ENCODE measurements at places on chromosomes 1 and 21.
A peak's percentile ranks its signal among the peaks of the same experiment; 100 is the strongest.

- DNase-seq: no peak
Measured at GRCh38 chr21:43815107-43815613, 25.8 kb downstream of the RRP1 start.

GRCh38 chr1:192869308-192869940, 60.6 kb downstream of the RGS2 start:
- no peak for DNase-seq

GRCh38 chr1:111323231-111323630, 32.6 kb downstream of the CHIA start:
- no peak for DNase-seq

DNA sequence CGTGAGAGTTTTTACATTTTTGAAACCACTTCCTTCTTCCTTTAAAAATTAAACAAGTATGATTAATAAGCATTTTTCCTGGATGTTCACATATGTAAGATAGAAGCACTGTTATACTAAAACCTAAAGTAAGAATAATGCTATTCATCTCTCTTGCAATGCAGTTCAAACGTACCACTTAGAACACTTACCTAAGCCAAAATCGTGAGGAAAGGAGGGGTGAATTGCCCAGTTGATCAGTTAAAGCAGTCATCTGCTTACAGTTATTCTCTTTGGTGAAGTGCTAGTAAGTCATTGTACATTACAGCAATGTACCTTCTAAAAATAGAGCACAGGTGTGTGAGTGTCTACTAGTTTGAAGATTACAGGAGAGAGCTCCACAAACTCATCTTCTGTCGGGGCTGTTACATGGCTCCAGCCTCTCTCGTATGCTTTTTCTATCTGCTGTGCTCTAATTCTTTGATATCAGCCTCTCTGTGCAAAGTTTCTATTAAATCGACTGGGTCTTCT, 3.4 kb downstream of the NCAM2 start:
- no peak for DNase-seq

GRCh38 chr1:116458695-116459094, 85.7 kb downstream of the ATP1A1 start:
- no peak for DNase-seq

- no peak for DNase-seq
Measured at GRCh38 chr1:187396226-187396625, 567.5 kb downstream of the PLA2G4A start.

- no peak for DNase-seq
Measured at GRCh38 chr1:153402226-153402625, 11.4 kb upstream of the S100A8 start.

- no peak for DNase-seq
Measured at GRCh38 chr1:237938553-237938952, 47.8 kb upstream of the ZP4 start.

DNA sequence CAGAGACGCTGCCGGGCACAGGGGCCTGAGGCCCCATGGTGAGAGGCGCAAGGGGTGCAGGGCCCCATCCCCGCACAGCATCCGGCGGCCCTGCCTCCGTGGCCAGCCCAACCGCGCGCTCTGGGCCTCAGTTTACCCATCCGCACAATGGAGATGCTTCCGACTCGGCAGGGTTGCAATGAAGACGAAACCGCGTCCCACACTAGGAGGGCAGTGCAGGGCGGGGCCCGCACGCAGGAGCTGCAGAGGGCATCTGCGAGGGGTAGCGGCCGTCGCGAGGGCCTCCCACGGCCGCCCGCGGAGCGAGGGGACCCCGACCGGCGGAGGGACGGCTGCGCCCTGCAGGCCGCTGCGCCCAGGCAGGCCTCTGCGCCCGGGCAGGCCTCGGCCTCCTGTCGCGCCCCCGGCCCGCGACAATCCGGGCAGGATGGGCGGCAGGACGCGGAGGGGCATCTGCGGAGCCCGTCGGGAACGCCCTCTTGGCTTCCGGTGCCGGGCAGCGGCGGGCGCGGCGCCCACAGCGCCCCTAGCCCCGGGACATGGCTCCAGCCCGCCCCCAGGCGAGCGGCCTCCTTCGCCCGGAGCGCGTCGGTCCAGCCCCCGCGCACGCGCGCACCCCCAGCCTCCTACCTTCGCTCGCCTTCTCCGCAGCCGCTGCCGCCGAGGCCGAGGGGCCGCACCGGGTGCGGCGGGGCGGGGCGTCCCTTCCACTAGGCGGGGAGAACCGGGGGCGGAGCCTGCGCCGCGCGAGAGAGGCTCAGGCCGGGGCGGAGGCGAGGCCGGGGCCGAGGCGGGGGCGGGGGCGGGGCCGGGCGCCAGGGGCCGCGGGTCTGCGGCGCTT, 15.3 kb downstream of the RNU1-1 start:
- DNase-seq: peak; percentile 50

GRCh38 chr1:941588-942383, 17.3 kb downstream of the NOC2L start:
- DNase-seq: peak; percentile 29

DNA sequence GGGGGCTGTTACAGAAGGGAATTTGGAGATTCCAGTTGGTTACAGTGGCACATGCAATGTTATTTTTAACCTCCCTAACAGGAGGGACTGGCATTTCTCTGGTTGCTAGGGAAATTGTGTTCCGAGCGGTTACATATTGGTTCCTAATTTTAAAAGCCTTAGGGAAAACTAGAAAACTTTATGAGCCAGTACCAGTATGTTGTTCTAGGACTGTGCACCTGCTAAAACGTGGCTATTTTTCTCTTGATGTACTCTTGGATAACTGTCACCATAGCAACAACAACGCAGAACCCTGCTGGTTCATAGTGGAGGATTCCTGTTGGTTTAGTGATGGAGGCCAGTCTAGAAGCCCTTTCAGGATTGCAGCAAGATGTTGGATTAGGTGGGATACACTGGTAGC, 68.9 kb upstream of the PGBD5 start:
- DNase-seq: no peak

- DNase-seq: no peak
Measured at GRCh38 chr1:99456536-99456935, 189.4 kb upstream of the PALMD start.

DNA sequence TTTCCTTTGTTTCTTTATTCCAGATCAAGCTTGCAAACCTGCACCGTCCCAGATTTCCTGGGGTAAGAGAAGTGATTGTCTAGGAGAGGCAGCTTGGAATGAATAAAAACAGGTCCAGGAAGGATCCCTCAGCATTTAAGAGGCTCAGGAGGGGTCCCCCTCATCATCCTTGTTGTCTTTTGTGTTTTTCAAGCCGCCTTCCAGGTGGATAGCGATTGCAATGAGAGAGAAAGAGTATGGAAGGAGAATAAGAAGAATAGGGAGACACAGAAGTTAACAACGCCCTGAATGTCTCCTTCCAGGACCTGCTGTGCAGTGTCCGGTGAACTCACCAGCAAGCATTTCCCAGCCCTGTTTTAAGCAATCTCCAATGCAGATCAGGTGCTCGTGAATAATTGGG, 8.5 kb downstream of the ERG start:
- DNase-seq: no peak

DNA sequence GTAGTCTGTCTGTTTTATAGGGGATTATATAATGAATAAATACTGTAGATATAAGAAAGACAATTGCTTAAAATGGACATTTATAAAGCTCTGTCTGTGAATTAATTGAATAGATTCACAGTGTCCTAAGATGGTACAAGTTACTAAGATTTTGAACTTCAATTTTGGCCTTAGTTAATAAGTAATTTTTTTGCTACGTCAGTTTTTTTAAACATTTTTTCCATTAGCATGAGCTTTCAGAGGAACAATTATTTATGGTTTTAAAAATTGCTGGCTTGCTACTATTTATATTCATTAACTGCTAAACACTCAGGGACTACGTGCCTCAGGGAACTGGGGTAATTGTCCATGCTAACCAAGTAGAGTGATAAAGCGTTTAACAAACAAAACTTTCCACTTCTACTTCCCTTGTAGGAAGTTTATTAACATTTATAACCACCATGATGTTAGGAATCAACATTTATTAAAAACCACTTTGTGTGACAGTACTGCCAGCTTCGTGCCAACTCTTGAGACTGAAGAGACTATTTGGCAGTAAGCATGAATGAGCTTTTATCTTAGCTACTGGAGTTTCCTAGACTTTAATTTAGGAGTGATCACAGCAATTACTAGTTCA, 65.4 kb upstream of the PTGS2 start:
- no peak for DNase-seq

GRCh38 chr1:92662048-92662447, 122.9 kb downstream of the EVI5 start:
- DNase-seq: no peak

- no peak for DNase-seq
Measured at GRCh38 chr1:107550358-107550757, 409.5 kb downstream of the NTNG1 start.

GRCh38 chr1:39370602-39371001, 120.8 kb upstream of the BMP8A start:
- DNase-seq: peak; percentile 53

DNA sequence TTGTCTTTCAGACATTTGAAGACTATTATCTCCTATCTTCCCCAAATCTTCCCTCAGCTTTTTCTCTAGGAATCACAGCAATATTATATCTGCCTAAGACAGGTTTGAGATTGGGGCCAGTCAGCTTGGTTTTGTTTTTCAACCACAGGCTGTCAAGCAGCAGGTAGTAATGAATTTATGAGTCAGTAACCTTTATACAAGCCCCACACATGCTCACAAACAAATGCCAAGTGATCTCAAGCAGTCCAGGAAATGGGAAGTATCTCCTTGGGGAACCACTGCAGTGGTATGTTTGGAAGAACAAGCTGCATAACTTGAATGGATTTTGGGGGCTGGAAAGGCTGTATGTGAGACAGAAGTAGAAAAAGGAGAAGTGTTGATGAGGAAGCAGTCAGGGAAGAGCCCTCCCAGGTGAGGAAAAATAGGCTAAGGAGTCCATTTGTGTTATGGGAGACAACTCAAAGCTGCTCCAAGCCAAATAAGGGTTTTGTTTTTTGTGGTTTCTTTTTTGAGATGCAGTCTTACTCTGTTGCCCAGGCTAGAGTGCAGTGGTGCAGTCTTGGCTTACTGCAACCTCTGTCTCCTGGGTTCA, 2.1 kb downstream of the DHDDS start:
- no peak for DNase-seq

- no peak for DNase-seq
Measured at GRCh38 chr1:24093732-24094131, 18.2 kb downstream of the MYOM3 start.

Measured in dermis microvascular lymphatic vessel endothelial cell (primary cell).